ENCODE measurements at places on chromosomes 7 and 10.
A peak's percentile ranks its signal among the peaks of the same experiment; 100 is the strongest.

- DNase-seq, result no peak
These were observed 1.1 kb downstream of the ZNF32 start for GRCh38 chr10:43647576-43647975.

GRCh38 chr7:115037128-115037802 is 115.4 kb downstream of the MDFIC start:
- no peak for DNase-seq

- DNase-seq, result no peak
These were observed 516.3 kb upstream of the MKI67 start for GRCh38 chr10:128642502-128642901.

GRCh38 chr7:71900556-71900955 is 511.6 kb downstream of the CALN1 start:
- no peak for DNase-seq

- DNase-seq, result peak; percentile 53
These were observed 1.0 kb downstream of the TLL2 start for GRCh38 chr10:96512524-96513304.

- DNase-seq, result no peak
These were observed 129.3 kb upstream of the LANCL2 start for GRCh38 chr7:55235801-55236200.

- no peak for DNase-seq
These were observed 736.6 kb downstream of the AUTS2 start for GRCh38 chr7:70334871-70335270.

DNA sequence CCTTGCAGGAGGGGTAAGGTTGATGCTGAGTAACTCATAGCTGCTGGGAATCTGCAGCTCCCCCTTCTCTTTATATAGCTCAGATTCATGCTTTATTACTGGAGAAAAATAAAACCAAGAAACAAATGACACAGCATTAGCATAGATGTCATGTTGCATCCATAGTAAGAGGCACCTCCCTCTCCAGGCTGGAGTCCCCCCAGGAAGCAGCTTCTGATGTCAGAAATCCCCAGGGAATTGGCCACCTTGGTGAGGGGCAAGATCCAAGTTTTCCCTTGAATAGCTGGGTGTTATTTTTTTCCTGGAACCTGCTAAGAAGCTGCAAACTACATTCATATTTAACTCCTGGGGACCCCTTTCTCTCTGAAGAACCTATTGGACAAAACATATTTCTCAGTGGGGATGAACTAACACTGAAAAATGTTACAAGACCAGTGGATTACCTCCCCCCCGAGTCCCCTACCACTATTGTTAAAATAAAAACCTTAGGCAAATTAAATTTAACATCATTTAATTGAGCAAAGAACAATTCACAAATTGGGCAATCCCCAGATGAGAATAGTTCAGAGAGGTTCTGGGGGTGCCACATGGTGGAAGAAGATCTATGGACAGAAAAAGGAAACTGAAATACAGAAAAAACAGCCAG is 163.7 kb upstream of the NAMPT start:
- DNase-seq, result no peak

GRCh38 chr7:44156453-44157010 is 15.4 kb upstream of the MYL7 start:
- no peak for DNase-seq

DNA sequence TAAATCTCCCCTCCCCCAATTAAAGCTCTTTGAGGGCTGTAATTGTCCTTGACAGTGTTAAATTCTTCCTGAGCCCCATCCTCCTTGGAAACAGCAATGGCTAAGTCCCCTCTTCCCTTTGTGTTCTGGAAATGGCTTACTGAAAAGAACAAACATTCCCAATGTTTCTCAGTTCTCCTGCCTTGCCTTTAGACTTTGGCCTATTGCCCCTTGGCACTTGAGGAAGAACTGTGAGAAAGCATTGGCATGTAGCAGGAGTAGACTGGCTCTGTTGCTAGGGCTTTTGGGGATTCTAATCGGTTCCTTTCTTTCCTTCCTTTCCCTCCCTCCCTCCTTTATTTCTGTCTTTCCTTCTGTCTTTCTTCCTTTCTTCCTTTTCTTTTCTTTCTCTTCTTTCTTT is 463.3 kb upstream of the PODXL start:
- no peak for DNase-seq

- DNase-seq, result no peak
These were observed 674.3 kb downstream of the SDK1 start for GRCh38 chr7:3975371-3975770.

DNA sequence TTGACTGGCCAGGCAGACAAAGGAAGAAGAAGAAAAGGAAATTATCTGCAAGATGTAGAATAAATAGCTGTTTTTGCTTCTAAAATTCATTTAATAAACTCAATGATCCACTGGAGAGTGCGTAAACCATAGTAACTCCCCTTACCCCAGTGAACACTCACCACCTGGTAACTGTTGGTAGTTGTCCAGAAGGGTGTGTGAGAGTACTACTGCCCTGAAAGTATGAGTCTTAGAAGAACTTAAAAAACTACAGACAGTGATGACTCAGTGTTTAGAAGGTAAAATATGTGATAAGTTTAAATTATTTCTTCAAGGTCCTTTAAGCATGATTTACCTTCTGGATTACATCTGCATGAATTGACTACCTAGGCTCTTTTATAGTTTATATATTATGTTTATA is 53.0 kb upstream of the SEMA3A start:
- no peak for DNase-seq

DNA sequence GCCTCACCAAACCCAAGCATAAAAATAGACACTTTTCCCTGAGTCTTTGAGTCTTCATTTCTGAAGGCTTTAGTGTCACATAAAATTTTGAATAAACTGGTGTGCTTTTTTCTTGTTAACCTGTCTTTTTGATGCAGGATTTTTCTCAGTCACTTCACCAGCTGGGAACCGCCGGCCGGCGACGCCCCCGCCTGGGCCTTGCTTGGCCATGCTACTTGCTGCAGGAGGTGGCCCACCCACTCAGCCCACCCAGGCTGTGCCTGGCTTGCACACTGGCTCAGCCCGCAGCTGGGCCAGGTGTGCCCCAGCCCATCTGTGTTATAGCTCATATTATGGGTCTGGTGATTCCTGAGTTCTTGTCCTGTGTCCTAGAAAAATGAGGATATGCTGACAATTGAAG is 247.4 kb upstream of the CACNA2D1 start:
- no peak for DNase-seq

- DNase-seq, result no peak
These were observed 808.8 kb downstream of the GRM8 start for GRCh38 chr7:126443951-126444350.

- DNase-seq, result peak; percentile 43
These were observed 19.2 kb downstream of the OGDHL start for GRCh38 chr10:49742683-49743463.

- peak; percentile 46 for DNase-seq
These were observed 805 bp downstream of the RASGEF1A start for GRCh38 chr10:43265799-43266721.

DNA sequence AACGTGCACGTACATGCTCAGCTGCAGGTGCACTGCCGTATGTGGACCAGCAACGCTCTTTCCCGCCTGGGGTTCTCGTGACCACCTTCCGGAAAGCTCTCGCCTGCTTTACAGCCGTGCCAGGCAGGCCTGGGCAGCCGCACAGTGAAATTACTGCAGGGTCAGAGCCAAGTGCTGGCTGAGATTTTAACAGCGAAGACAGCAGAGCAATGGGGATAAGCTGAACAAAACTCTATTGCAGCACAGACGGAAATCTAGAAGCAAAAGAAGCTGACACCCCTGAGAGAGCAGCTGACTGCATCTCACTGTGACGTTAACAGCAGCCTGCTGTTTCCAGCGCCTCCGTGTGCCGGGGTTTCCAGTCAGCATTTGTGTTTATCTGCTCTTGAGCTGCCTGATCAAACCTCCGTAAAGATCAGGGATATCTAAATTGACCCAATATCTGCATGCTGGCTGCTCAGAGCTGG is 179.0 kb downstream of the DIP2C start:
- DNase-seq, result no peak

- DNase-seq, result no peak
These were observed 20.9 kb upstream of the CYP3A43 start for GRCh38 chr7:99806839-99807478.

- no peak for DNase-seq
These were observed 28.5 kb upstream of the CYP2C8 start for GRCh38 chr10:95097805-95098204.

GRCh38 chr10:28276384-28276783 is 26.5 kb downstream of the MPP7 start:
- DNase-seq, result no peak

DNA sequence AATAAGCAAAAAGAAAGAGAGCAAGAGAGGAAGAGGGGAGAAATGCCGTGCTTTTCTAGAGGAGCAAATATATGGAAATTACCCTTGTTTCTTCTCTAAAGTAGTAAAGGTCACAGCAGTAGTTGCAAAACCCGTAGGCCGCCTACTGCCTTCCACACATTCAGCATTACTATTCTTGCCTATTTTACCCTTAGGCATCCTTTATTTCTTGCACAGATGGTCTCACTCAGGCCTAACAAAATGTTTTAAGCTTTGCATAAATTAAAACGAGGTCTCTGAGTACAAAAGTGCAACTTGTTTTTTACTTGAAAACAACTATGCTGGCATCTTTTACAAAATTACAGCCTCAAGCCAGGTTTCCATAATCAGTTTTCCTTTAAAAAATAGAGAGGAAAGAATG is 644.6 kb downstream of the AUTS2 start:
- no peak for DNase-seq

GRCh38 chr10:24206334-24206733 is 2.6 kb upstream of the KIAA1217 start:
- no peak for DNase-seq

DNA sequence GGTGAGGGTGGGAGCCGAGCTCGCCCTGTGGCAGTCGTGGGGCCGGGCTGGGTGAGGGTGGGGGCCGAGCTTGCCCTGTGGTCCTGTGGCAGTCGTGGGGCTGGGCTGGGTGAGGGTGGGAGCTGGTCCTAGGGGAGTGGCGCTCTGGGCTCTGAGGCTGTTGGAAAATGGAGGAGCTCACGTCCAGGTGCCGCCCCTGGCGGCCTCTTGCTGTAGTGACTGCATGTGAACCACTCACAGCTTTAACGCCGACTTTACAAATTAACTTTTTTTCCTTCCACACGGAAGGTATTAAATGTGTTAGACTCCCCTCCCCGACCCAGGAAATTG is 312.6 kb downstream of the WDR37 start:
- DNase-seq, result peak; percentile 76

GRCh38 chr10:79267499-79267898 is 79.8 kb upstream of the PPIF start:
- no peak for DNase-seq

GRCh38 chr10:71072131-71072822 is 140.1 kb upstream of the UNC5B start:
- peak; percentile 32 for DNase-seq

DNA sequence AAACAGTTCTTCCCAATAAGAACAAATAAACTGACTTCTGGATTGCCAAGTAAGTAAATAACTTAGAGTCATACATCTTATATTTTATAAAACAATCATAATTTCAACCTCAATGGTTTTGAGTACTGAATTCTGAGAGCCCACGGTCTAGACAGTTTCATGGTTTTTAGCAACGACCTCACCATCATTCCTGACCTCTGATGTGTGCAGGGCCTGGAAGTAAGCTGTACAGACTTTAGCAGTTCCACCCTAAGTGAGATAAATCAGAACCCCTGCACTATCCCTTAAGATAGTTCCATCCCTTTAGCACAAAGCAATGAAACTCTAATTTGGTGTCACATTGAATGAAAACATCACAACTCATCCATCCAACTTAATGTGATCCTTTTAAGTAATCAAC is 86.0 kb downstream of the NEBL start:
- no peak for DNase-seq

GRCh38 chr10:11386044-11386443 is 225.4 kb downstream of the USP6NL start:
- no peak for DNase-seq

DNA sequence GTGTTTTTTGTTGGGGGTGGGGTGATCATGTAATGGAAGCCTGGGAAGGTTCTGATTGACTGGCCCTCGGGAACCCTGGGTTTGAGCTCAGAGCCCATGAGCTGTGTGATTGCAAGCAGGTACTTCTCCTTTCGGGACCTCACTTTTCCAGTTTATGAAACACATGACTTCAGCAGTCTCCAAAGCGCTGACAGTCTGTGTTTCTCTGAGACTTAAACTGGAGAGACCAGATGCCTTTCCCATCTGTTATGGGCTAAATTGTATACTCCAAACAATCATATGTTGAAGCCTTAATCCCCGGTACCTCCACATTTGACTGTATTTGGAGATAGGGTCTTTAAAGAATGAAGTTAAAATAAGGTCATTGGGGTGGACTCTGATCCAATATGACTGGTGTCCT is 493.6 kb downstream of the GALNT17 start:
- no peak for DNase-seq

DNA sequence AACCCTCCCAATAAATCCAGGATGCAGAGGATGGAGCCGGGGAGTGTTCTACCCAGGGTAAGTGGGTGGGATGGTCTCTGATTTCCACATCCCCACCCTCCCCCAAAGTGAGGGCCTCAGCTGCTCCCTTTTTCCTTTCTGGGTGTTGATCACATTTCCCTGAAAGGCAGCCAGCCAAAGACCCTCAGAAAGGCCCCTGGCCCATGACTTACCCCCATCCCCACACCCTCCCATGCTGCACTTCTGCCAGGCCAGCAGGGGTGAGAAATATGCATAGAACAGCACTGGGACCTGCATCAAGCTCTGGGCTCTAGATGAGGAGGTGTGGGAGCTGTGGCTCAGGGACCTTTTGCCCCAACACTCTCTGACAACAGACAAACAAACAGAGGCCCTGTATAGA is 927.3 kb upstream of the ZNF722 start:
- no peak for DNase-seq

DNA sequence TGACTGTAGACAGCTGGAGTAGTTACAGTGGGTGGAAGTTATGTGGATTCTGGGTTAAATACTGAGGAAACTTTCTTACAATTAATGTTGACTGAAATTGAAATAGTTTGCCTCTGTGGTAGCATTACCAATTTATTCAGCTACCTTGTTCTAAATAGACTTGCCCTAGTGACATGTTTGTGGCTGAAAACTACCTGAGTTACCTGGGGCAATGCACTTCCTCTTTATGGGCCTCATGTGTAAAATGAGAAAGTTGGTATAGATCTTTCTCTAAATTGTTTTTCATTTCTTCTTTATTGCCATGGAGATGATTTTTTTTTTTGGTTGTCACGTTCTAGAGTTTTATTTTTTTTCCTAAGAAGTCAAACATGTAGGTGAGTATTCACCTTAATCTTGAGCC is 252.7 kb upstream of the CDC14C start:
- DNase-seq, result no peak

DNA sequence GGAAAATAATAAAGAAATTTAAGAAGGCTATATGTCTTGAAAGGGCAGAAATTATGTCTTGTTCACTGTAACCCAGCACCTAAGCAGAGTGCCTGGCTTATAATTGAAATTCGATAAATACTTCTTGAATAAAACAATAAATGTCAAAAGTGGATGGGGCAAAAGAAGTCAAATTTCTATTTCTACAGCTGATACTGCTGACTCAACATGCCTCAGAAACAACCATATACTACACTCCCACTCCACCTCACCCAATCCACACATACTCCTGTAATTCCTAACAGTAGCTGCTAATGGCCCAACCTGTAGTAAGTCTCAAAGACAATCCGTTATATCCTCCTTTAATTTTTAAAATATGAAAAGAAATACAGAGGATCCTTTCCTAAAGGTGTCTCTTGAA is 48.1 kb upstream of the LRRN3 start:
- no peak for DNase-seq
